ENCODE measurements at places on chromosomes 6 and 20.

GRCh38 chr20:11761497-11761896 is 156.2 kb upstream of the BTBD3 start:
- DNase-seq: no peak

- DNase-seq: no peak
Measured at GRCh38 chr20:33475381-33476152, 14.3 kb upstream of the CBFA2T2 start.

- DNase-seq: no peak
Measured at GRCh38 chr6:53679446-53679933, 13.9 kb upstream of the KLHL31 start.

DNA sequence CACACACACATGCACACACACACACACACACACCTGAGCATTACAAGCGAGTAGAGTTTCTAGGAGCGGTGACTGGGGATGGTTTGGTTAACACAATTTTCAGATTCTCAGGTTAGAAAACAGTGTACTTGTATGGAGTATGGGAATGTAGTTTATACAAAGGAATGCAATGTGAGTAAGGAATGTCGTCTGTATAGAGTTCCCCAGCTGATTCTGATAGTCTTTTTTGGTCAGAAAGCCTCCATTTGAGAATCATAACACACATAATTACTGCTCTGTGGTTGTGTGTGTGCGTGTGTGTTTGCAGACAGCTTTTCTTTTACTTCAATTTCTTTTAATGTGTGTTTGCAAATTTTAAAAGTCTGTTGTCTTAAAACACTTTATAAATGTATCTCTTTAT is 93.2 kb downstream of the MYO6 start:
- DNase-seq: no peak

DNA sequence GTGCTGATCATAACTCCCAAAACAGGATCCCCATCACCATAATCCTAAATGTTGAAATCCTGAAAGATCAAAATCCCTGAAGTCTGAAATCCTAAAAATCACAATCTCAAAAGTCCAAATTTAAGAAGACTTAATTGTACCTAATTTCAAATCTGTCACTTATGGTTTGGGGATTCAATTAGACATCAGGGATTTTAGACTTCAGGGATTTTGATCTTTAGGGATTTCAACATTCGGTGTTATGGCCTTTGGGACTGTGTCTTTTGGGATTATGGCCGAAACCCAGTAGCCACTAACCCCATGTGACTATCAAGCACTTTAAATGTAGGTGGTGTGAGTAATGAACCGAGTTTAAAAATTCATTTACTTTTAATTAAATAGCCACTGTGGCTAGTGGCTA is 21.7 kb upstream of the AVP start:
- DNase-seq: no peak

- DNase-seq: no peak
Measured at GRCh38 chr20:25447671-25448070, 40.2 kb downstream of the GINS1 start.

GRCh38 chr20:20732641-20733040 is 20.2 kb upstream of the RALGAPA2 start:
- DNase-seq: no peak

DNA sequence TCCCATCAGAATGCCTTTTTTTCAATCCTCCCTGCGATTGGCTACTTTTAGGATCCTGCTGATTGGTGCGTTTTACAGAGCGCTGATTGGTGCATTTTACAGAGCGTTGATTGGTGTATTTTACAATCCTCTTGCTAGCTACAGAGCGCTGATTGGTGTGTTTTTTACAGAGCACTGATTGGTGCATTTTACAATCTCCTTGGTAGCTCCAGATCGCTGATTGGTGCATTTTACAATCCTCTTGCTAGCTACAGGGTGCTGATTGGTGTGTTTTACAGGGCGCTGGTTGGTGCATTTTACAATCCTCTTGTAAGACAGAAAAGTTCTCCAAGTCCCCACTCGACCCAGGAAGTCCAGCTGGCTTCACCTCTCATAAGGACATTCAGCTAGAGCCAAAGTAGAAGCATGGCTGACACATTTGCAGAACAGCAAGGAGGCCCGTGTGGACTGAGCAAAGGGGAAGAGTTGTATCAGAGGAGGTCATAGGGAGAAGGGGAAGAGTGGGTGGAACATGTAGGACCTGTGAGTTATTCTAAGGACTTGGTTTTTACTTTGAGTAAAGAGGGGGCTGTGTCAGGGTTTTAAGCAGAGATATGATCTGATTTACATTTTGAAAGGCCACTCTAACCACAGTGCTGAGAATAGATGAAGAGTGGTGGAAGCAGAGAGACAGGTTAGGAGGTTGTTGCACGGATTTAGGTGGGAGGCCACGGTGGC is 2.6 kb downstream of the ALDH5A1 start:
- peak; percentile 11 for DNase-seq

DNA sequence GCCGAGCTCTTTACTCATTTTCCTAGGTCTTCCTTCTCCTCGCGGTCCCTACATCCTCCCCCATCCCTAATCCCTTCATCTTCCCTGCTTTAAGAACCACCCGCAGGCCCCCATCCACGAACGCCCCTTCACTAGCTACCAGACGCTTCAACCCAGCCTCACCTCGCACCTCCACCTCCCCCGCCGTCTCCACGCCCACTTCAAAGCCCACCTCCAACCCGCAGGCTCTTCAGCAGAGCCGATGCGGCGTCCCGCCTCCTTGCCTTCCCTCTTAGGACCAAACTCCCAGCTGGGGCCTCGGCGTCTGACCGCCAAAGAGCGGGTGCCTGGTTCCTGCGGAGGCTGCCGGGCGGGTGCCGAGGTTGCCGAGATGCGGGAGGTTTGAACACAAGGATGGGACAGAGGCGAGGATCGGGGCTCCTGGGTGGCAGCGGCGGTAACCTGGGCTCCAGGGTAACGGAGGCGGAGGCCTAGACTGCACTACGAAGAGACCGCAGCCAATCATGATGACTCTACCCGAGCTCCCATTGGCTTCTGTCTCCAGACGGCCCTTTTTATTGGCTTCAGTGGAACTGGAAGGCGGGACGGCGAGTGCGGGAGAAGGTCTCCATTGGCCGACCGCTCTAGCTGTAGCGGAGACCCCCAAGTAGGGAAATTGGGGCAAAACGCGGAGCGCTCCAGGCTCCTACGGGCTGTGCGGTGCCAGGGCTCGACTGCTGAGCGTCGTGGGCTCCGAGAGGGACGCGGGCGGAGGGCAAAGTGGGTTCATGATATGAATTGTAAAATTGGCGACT is at the start of gene LCA5:
TSS of gene LCA5 (minus strand) at position 477 of the 794 bp plus-strand sequence. CDS start 18,536 bp downstream, outside the sequence.
- DNase-seq: peak; percentile 87

DNA sequence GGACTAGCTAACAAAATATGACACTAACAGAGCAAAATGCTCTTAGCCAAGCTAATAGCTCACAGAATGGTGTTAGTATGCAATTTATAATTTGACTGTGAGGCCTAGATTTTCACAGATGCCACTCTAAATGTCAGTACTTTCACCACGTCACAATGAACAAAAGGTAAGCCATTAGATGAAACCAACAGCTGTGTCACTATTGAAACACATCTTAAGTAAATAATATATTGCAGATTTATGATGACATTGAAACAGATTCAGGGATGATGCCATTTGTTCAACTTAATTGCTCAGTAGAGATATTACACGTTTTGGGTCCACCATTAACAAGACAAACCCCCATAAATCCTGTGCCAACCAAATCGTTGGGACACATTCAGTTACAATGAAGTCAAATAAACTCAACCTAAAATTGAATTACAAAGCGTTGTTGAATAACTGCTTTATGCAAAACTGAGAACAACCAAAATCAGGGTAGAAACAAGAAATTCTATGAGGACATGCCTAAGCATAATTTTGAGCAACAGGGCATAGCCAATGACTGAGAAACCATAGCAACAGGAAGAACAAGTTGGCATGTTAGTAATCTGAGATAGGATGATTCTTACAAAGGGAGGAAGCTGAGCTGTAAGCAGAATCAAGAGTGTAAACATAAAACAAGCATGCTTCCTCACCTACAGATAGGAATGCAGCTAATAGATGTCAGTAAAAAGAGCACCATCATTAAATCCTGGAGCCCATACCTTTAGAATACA is 85.6 kb upstream of the KHDRBS2 start:
- no peak for DNase-seq

- no peak for DNase-seq
Measured at GRCh38 chr6:15843764-15844163, 180.9 kb upstream of the DTNBP1 start.

DNA sequence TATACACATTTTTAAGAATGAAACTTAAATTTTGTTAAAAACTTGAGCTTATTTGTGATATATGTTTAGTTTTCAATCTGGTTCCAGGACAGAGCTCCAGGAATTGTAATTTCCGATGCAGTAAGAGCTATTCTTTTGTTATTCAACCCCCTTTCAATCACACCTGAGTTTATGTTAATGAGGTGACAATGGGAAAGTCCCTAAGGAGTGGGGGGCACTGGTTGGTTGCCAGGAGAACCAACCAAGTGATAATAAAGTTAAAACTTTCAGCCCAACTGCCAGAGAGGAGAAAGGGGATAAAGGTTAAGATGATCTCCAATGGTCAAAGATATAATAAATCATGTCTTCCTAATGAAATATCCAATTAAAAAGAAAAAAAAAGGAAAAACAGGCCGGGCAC is 19.8 kb downstream of the MDN1 start:
- no peak for DNase-seq

DNA sequence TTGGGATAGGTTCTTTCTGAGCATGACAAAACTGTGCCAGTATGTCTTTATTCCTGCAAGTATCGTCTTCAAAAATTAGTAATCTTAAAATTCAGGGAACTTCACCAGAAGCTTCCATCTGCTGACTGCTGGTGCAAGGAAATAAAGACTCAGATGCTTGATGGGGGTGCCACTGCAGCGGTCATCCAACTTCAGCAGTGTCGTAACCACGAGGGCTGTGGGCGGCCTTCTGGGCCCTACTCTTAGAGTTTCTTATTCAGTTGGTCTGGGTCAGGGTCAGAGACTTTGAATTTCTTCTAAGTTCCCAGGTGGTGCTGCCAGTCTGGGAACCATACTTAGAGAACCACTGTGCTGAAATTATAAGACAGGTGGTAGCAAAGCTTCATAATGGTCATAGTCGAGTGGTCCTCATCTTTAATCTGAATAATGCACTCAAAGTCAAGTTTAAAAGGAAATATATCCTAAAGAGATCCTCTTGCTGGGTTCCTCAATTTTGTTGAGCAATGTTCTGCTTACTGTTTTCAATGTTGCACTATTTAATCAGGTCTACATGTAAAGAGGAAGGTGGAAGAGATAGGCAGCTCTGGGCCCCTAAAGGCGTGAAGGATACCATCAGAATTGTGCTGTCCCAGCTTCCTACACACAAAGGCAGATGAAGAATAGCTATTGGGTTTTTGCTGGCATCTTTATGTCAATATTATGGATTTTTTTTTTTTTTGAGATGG is 165.4 kb upstream of the GMDS start:
- no peak for DNase-seq

DNA sequence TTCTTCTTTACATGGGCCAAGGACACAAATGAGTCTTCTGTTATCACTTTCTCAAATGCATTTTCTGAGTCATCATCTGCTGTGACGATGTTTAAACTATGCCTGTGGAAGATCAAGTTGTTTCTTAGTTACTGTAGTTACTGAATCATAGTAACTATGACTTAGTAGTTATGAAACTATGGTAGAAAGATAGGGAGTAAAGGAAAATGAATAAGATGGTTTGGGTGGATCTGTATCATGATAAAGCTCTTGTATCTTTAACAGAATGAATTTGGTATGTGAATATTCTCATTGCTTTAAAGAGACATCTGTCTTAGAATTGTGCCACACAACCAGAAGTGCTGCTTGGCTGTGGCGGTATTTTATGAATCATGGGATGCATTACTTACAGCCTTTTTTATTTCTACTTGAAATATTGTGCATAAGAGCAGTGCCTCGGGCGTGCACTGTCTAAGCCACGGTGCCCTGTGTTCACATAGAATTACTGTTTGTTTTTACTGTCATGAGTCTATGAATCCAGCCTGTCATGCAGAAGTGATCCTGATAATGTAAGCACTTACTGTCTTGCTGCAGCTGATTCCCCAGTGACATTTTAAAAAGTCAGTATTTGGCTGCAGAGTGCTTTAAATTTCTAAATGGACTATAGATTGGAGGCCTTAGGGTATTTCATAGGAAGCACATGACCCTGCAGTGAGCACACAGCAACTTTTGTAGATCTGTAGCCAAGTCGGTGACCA is 215.2 kb downstream of the TMEM242 start:
- DNase-seq: peak; percentile 26

DNA sequence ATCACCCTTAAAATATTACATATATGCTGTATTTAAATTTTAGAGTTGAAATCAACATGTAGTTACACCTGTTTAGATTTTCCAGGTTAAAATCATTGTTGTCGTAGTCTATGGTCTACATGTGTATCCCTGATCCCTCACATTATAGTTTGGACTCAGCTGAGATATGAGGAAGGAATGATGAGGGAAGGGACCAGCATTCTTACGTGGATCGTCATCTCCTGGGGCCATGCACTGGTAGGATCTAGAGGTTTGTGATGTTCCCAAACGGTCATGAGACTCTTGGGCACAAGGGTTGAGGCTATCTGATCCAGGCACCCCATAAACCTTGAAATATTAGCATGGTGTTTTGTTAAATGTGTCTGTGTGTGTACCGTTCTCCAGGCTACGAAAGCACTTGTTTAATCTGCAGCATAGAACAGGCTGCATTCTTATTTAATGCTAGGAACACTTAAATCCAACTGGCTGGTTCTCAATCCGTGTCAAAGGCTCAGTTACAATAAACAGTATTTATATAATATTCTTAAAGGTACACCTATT is 55.4 kb downstream of the IPCEF1 start:
- no peak for DNase-seq

- no peak for DNase-seq
Measured at GRCh38 chr6:157954150-157955117, 27.2 kb upstream of the SYNJ2 start.

GRCh38 chr6:168396561-168396960 is 44.4 kb upstream of the SMOC2 start:
- no peak for DNase-seq

GRCh38 chr20:24206995-24207394 is 218.4 kb upstream of the GGTLC1 start:
- no peak for DNase-seq

GRCh38 chr6:49918787-49919186 is 45.2 kb downstream of the DEFB114 start:
- no peak for DNase-seq

- no peak for DNase-seq
Measured at GRCh38 chr20:57326667-57327455, 2.7 kb upstream of the SPO11 start.

DNA sequence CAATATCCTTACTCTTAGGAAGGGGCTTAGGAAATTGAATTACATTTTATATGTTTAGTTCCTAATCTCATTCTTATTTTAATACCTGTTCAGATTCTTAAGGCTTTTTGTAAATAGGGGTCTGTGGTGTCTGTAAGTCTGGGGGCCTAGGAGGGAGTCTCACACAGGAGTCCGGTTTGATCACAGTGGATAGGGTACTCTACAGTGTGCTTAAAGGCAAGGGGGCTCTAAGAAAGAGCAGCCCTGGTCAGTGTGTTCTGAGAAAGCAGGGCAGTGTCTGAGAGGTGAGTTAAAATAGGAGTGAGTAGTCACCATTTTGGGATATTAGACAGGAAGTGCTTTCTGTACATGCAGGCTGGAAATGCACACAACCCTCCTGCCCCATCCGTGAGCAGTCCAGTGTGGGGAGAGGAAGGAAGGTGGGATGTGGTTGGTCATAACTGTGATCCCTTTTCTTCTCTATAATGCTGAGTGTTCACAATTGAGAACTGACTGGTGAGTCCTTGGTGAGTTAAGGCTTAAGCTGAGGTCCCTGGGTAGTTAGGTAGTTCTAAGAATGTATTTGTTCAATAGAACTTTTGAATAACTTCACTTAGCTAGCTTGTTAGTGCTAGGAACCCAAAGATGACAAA is 50.0 kb downstream of the CDKAL1 start:
- no peak for DNase-seq

Data from activated CD8-positive, alpha-beta T cell treated with anti-CD3 and anti-CD28 coated beads for 36 hours (primary cell).